Cardiac muscle cell (in vitro differentiated cells and primary cell): ENCODE measurements at places on chromosomes 4 and X. TPM values are rescaled to one million over a fixed set of nuclear protein-coding genes. Genes with fewer than 3 reads are reported as not detected.

ZAR1 gene
- total RNA-seq: not detected in 2 replicates

GRCh38 chr4:168070903-168071302, 21.4 kb upstream of the ANXA10 start:
- H3K4me3 ChIP-seq: no peak overlapping the region
- H3K27me3 ChIP-seq: no peaks in the 10 kb centered on the region
- H3K4me1 ChIP-seq: no peaks in the 10 kb centered on the region
- peak; percentile 2 for DNase-seq
- no peaks in the 10 kb centered on the region for H3K36me3 ChIP-seq

DNA sequence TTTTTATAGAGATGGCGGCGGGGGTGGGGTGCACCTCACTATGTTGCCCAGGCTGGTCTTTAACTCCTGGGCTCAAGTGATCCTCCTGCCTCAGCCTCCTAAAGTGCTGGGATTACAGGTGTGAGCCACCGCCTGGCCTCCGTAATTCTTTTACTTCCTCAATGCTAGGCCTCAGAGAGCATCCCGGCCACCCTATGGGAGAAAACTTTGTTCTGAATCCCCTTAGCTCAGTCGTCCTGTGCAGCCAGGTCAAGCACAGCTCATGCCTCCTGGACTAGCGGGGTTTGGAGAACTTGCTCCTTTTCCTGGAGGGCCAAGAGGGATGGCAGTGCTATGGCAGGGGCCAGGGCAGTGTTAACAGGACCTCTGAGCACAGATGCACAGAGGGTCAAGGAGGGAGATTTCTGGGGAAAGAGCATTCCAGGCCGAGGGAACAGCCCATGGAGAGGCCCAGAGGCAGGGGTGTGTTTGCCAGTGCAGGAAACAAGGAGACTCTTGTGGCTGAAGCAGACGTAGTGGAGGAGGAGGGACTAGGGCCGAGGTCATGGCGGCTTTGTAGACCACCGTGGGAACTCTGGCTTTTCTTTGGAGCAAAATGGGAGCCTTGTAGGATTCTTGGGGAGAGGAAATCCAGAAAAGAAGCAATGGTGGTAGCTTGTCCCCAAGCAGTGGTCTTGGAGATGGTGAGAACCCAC, 9.8 kb upstream of the TNIP2 start:
- H3K4me3 ChIP-seq: no peak overlapping the region
- H3K36me3 ChIP-seq: no peaks in the 10 kb centered on the region
- DNase-seq: no peak
- peaks cover 20% of the 10 kb centered on the region for H3K4me1 ChIP-seq
- H3K27ac ChIP-seq: no peak overlapping the region
- no peaks in the 10 kb centered on the region for H3K27me3 ChIP-seq

GRCh38 chrX:129773649-129774458, 5.9 kb upstream of the SASH3 start:
- H3K36me3 ChIP-seq: no peaks in the 10 kb centered on the region
- no peaks in the 10 kb centered on the region for H3K27me3 ChIP-seq
- DNase-seq: no peak
- H3K4me1 ChIP-seq: no peaks in the 10 kb centered on the region
- no peak overlapping the region for H3K27ac ChIP-seq

DNA sequence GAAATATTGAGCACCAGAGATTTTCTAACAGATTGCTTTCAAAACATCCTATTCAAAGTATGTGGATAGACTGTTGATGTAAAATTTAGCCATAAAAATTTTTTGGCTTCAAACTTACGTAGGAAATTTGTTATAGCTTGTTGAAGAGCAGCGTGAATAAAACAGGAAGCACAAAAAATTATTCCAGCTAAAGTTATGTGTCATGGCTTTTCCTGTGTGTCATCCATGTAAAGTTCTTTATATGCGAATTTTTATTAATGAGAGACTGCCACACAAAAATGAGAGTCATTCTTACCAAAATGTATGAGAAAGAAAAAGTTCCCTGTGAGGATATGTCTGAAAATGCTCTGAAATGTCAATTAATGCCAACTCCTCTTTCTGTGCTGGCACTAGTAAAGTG, 19.5 kb downstream of the EPGN start:
- H3K4me1 ChIP-seq: no peaks in the 10 kb centered on the region
- DNase-seq: no peak
- H3K27me3 ChIP-seq: peaks cover 10% of the 10 kb centered on the region
- no peak overlapping the region for H3K4me3 ChIP-seq

DNA sequence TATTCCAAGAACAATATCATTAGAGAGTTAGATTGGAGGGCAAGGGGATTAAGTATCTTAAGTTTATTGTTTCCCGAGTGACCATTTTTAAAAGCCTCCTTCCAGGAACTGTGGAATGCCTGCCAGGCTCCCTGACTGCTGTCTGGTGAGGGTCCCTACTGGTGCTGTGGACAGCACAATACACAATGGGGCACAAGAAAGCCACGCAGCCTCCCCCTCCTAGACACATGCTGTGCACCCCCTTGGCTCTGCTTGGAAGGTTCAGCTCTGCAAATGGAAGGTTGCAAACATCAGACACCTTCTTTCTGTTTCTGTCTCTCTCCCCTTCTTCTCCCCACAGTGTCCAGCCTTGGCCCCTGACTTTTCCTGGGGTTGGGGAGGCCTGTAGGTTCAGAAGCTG, 153.2 kb downstream of the SHROOM3 start:
- no peak overlapping the region for H3K4me3 ChIP-seq
- H3K4me1 ChIP-seq: peaks cover 50% of the 10 kb centered on the region
- no peaks in the 10 kb centered on the region for H3K27me3 ChIP-seq
- no peaks in the 10 kb centered on the region for H3K36me3 ChIP-seq
